ENCODE measurements at places on chromosomes 7 and 10.

GRCh38 chr10:5679606-5680005 lies 5.0 kb upstream of the TASOR2 start:
- no peaks in the 10 kb centered on the region for H3K36me3 ChIP-seq
- no peak overlapping the region for H3K4me3 ChIP-seq
- peaks cover 51% of the 10 kb centered on the region for H3K27me3 ChIP-seq
- no peak overlapping the region for H3K27ac ChIP-seq
- DNase-seq = no peak
- no peaks in the 10 kb centered on the region for H3K4me1 ChIP-seq

GRCh38 chr10:26557641-26558014 lies 119.5 kb downstream of the APBB1IP start:
- DNase-seq = no peak
- H3K4me1 ChIP-seq = no peaks in the 10 kb centered on the region
- no peak overlapping the region for H3K27ac ChIP-seq
- H3K27me3 ChIP-seq = no peaks in the 10 kb centered on the region
- no peak overlapping the region for H3K4me3 ChIP-seq
- H3K36me3 ChIP-seq = no peaks in the 10 kb centered on the region

DNA sequence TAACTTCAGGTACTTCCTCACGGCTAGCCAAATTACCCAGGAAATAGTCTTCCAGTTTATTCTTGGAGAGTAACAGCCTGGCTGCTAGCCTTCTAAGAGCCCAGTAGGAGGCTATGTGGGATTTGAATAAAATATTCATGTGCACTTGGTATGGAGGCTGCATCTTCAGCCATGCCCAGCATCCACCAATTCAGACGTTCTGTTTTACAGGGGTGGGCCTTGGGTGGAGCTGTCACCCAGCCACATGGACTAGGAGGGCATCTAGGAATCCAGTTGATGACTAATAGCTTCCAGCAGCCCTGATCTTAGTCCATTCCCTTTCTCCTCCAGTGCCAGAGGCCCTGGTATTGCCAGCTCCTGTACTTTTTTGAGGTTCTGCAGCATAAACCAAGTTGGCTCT lies 66.3 kb upstream of the ZRANB1 start:
- no peak overlapping the region for H3K27ac ChIP-seq
- DNase-seq = no peak
- no peak overlapping the region for H3K4me3 ChIP-seq
- no peaks in the 10 kb centered on the region for H3K27me3 ChIP-seq
- H3K4me1 ChIP-seq = no peaks in the 10 kb centered on the region

- H3K4me1 ChIP-seq = peaks cover 33% of the 10 kb centered on the region
- no peak overlapping the region for H3K27ac ChIP-seq
- no peaks in the 10 kb centered on the region for H3K27me3 ChIP-seq
- H3K4me3 ChIP-seq = no peak overlapping the region
- DNase-seq = no peak
Measured at GRCh38 chr10:91412354-91413087, 2.4 kb downstream of the HECTD2 start.

GRCh38 chr7:107453388-107453787 lies 16.5 kb upstream of the GPR22 start:
- H3K36me3 ChIP-seq = peaks cover under 1% of the 10 kb centered on the region
- H3K27ac ChIP-seq = no peak overlapping the region
- DNase-seq = no peak
- no peaks in the 10 kb centered on the region for H3K4me1 ChIP-seq
- H3K4me3 ChIP-seq = no peak overlapping the region

- peak; percentile 69 for DNase-seq
- peaks cover 26% of the 10 kb centered on the region for H3K4me1 ChIP-seq
- no peaks in the 10 kb centered on the region for H3K36me3 ChIP-seq
- H3K27me3 ChIP-seq = no peaks in the 10 kb centered on the region
- H3K4me3 ChIP-seq = peak overlapping the region; percentile 39
- peak overlapping the region; percentile 90 for H3K27ac ChIP-seq
Measured at GRCh38 chr7:28686418-28686800, 271.7 kb downstream of the TRIL start.

GRCh38 chr7:77188731-77189437 lies 10.7 kb downstream of the FGL2 start:
- no peaks in the 10 kb centered on the region for H3K27me3 ChIP-seq
- no peaks in the 10 kb centered on the region for H3K4me1 ChIP-seq
- H3K27ac ChIP-seq = no peak overlapping the region
- H3K36me3 ChIP-seq = no peaks in the 10 kb centered on the region

- H3K36me3 ChIP-seq = no peaks in the 10 kb centered on the region
Measured at GRCh38 chr10:78432583-78432982, 398.9 kb downstream of the RPS24 start.

- peak; percentile 35 for DNase-seq
- peak overlapping the region; percentile 66 for H3K4me3 ChIP-seq
- H3K27me3 ChIP-seq = peaks cover 3% of the 10 kb centered on the region
- peaks cover 1% of the 10 kb centered on the region for H3K4me1 ChIP-seq
- peak overlapping the region; percentile 10 for H3K27ac ChIP-seq
Measured at GRCh38 chr7:79452495-79453265, 787 bp downstream of the MAGI2 start.

DNA sequence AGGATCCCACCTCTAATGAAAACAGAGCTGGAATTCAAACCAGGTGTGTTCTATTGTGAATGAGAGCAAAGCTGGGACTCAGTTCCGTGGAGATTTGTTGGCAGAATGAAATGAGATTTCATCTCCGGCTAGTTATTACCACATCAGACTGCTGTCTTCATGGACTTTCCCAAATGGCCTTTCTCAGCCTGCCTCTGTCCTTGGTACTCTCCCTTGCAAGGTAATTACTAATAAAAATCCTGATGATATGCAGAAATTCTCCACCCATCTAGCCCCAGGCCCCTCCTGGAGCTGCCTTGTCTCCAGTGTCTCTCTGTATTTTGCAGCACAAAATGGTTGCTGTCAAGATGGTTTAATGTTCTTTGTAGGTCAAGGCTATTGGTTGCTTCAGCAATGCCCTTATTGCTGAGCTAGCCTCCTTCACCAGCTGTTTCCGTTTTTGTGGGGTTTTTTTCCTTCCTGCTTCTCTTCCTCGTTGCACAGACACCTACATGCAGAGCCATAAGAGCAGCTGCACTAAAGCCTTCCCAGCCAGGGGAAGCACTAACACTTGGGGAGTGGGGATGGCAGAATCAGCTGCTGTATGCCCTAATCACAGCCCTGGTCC lies 185.0 kb upstream of the GHITM start:
- H3K27ac ChIP-seq = no peak overlapping the region
- H3K36me3 ChIP-seq = no peaks in the 10 kb centered on the region
- no peaks in the 10 kb centered on the region for H3K27me3 ChIP-seq
- H3K4me1 ChIP-seq = peaks cover 23% of the 10 kb centered on the region

DNA sequence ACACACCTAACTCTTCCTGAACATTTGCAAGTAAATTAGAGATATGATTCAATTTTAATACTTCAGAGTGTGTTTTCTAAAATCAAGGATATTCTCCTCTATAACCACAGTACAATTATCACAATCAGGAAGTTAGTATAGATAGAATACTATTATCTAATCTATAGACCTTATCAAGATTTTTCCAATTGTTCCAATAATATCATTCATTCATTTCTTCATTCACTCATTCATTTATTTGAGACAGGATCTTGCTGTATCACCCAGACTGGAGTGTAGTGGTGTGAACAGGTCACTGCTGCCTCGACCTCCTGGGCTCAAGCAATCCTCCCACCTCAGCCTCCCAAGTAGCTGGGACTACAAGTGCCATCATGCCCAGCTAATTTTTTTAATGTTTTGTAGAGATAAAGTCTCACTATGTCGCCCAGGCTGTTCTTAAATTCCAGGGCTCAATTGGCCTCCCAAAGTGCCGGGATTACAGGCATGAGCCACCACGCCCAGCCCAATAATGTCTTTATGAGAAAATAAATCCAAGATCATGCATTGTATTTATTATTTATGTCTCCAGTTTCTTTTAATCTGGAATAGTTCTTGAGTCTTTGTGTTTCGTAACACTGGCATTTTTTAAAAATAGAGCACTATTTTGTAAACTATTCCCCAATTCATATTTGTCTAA lies 10.6 kb upstream of the MRPS16 start:
- H3K4me1 ChIP-seq = no peaks in the 10 kb centered on the region
- H3K27me3 ChIP-seq = no peaks in the 10 kb centered on the region
- H3K36me3 ChIP-seq = no peaks in the 10 kb centered on the region
- no peak for DNase-seq
- H3K27ac ChIP-seq = no peak overlapping the region

GRCh38 chr7:48611993-48612392 lies 312.4 kb upstream of the CDC14C start:
- H3K27me3 ChIP-seq = no peaks in the 10 kb centered on the region
- no peak for DNase-seq
- no peak overlapping the region for H3K4me3 ChIP-seq
- H3K4me1 ChIP-seq = no peaks in the 10 kb centered on the region

- H3K4me1 ChIP-seq = peaks cover 8% of the 10 kb centered on the region
- H3K27ac ChIP-seq = no peak overlapping the region
- no peaks in the 10 kb centered on the region for H3K36me3 ChIP-seq
- no peak overlapping the region for H3K4me3 ChIP-seq
- DNase-seq = no peak
- no peaks in the 10 kb centered on the region for H3K27me3 ChIP-seq
Measured at GRCh38 chr7:94439893-94440381, 45.2 kb downstream of the COL1A2 start.

DNA sequence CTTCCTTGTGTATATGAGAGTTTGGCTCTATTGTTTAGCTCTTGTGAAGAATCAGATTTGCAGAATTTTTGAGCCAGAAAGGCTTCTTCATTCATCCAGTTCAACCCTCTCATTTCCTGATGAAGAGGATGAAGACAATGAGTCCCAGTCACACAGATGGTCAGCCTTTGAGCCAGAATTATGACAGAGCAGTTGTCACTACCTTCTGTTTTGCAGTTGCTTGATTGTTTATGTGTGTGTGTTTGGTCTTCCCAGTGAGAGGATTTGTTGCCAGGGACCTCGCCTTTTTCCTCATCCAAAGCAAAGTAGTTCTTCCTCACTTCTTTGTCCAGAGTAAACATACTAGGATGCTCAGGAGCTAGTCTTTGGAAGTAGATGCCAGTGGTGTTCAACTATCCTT lies 15.6 kb downstream of the MDFIC start:
- H3K4me1 ChIP-seq = no peaks in the 10 kb centered on the region
- DNase-seq = no peak
- H3K27ac ChIP-seq = no peak overlapping the region
- no peaks in the 10 kb centered on the region for H3K27me3 ChIP-seq

DNA sequence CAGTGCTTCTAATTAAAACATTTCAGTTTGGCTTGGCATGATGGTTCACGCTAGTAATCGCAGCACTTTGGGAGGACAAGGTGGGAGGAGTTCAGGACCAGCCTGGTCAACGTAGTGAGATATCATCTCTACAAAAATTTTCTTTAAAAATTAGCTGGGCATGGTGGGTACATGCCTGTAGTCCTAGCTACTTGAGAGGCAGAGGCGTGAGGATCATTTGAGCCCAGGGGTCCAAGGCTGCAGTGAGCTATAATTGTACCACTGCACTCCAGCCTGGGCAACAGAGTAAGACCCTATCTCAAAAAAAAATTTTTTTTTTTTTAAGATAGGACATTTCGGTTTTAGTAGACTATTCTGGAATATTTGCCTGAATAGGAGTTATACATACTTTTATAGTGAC lies 12.4 kb downstream of the HBP1 start:
- H3K4me1 ChIP-seq = no peaks in the 10 kb centered on the region
- no peak overlapping the region for H3K27ac ChIP-seq
- H3K4me3 ChIP-seq = no peak overlapping the region
- DNase-seq = no peak

GRCh38 chr7:121002048-121002756 lies 13.7 kb downstream of the CPED1 start:
- H3K27me3 ChIP-seq = no peaks in the 10 kb centered on the region
- H3K27ac ChIP-seq = no peak overlapping the region
- no peak overlapping the region for H3K4me3 ChIP-seq
- no peak for DNase-seq
- H3K36me3 ChIP-seq = no peaks in the 10 kb centered on the region

GRCh38 chr10:73590881-73591799 lies at the start of gene USP54:
Gene USP54 (minus strand): TSS chr10:73591342. CDS start chr10:73575658, 15,684 bp downstream.
- peaks cover 2% of the 10 kb centered on the region for H3K4me1 ChIP-seq
- H3K27ac ChIP-seq = peak within 1 kb of the TSS; percentile 82
- H3K36me3 ChIP-seq = no peaks in the 10 kb centered on the region

GRCh38 chr7:39102234-39102633 lies 124.5 kb downstream of the POU6F2 start:
- no peak for DNase-seq
- no peak overlapping the region for H3K27ac ChIP-seq
- no peaks in the 10 kb centered on the region for H3K4me1 ChIP-seq
- H3K36me3 ChIP-seq = no peaks in the 10 kb centered on the region

DNA sequence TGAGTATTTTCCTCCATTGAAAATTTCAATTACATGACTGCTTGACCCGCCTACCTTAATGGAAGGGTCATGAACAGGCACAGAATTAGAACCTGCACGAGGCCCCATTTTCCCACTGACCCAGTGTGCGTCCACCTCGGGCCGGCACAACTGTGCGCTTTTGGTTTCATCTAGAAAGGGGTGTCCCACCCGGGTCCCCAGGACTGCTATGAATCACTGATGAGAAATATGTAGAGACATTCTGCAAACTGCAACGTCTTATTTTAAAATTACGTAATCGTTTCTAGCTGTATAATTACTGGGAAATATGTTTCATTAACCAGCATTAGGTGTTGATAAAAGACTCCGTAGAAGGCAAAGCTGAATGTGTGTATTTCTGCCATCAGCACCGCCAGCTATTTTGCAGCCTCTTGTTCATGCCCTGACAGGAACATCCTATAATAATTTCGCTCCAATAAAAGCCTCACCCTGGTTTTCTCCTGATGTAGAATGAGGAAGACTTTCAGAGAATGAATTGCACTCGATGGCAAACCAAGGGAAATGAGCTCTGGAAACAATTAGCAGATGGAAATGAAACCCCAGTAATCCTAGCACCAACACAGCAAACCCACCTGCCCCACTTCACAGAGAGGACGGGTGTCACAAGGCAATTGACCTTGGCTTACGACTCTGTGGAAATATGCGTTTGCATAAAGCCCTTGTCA lies 562.1 kb downstream of the DNAJB6 start:
- no peaks in the 10 kb centered on the region for H3K27me3 ChIP-seq
- H3K27ac ChIP-seq = no peak overlapping the region
- H3K4me3 ChIP-seq = no peak overlapping the region
- no peaks in the 10 kb centered on the region for H3K36me3 ChIP-seq

DNA sequence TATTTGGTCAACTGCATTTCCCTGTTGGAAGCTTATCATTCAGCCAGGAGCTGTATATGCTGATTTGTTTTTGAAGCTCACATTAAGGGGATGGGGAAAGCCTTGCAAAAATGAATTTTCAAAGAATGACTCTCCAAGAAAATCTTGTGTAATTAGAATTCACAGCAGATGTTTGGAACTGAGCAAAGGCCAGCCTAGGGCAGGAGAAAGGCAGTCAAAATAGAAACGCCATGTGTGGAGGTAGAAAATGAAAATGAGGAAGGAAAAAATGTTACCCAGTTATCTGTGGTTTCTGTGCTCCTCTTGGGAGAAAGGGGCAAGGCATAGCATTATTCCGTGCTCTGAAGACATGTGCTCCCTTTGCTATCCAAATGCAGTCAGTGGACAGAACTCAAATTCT lies 93.5 kb downstream of the NRP1 start:
- H3K4me3 ChIP-seq = no peak overlapping the region
- no peak for DNase-seq
- H3K27me3 ChIP-seq = no peaks in the 10 kb centered on the region
- H3K36me3 ChIP-seq = peaks cover 91% of the 10 kb centered on the region
- H3K27ac ChIP-seq = no peak overlapping the region
- H3K4me1 ChIP-seq = peaks cover 9% of the 10 kb centered on the region

GRCh38 chr10:88213065-88213605 lies 349.7 kb downstream of the PTEN start:
- DNase-seq = no peak
- H3K4me1 ChIP-seq = no peaks in the 10 kb centered on the region
- H3K27ac ChIP-seq = no peak overlapping the region
- H3K27me3 ChIP-seq = no peaks in the 10 kb centered on the region
- no peaks in the 10 kb centered on the region for H3K36me3 ChIP-seq
- H3K4me3 ChIP-seq = no peak overlapping the region

Measured in neuronal stem cell (in vitro differentiated cells).